ENCODE measurements at places on chromosomes 13 and 19.

- DNase-seq: no peak
These were observed 17.9 kb upstream of the C2CD4C start for GRCh38 chr19:426725-427445.

GRCh38 chr13:42377640-42378382, 105.9 kb downstream of the AKAP11 start:
- no peak for DNase-seq

DNA sequence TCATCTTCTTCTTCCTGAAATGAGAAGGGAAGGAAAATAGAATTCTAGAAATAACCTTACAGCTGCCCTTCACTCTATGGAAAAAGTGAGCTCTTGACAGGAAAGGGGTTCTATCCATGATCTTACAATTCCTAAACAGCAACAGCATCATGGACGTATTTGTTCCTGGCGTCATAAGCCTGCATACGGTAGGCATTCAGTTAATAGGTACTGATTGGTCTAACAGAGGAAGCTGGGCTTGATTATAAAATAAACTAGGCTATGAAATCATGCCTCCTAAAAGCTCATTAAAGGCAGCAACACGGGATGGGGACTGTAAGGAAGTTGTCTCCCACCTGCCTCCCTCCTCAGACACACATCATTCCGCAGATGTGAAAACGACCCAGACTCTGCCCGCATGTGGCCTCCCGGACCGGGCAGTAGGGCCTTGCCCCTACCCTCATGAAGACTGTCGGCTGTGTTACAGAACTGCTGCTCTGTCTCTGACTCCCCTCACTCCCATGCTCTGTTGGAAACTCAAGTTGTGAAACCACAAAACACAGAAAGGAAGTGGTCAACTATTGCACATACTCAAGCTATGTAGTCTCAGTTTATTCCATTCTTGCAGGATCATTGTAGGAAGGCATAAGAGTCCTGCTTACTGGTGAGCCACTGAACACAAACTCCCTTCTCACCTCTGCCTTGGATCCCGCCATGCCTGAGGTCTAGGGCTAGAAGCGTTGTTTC, 129.8 kb downstream of the DLEU7 start:
- no peak for DNase-seq

DNA sequence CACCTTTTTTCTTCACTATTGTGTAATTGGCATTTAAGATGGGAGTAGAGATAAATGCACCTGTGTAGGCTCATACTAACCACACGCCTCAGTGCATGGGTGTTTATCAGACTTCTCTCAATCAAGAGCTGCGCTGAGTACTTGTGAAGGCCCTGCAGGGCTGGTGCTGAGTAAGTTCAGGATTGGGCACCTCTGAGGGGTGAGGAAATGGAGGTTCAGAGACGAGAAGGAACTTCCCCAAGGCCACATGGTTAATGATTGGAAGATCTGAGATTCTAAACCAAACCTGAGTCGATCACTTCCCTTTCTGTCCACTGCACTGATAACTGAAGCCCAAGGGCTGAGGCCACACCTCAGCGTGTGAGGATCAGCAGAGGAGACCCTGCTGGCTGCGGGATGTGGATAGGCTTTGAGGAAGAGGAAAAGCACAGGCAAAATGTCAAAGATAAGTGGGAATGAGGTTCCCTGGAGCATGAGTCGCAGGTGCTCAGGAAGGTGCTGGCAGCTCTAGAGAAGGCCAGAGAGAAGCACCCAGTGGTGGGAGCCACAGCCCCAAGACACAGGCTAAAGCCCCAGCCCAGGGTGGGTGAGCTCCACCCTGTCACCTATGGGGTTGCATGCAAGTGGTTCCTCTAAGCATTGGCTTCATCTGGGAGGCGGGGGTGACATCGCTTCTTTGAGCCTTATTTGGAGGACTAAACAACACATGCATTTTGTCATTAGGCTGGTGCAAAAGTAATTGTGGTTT, 32.3 kb upstream of the GJB6 start:
- DNase-seq: no peak

DNA sequence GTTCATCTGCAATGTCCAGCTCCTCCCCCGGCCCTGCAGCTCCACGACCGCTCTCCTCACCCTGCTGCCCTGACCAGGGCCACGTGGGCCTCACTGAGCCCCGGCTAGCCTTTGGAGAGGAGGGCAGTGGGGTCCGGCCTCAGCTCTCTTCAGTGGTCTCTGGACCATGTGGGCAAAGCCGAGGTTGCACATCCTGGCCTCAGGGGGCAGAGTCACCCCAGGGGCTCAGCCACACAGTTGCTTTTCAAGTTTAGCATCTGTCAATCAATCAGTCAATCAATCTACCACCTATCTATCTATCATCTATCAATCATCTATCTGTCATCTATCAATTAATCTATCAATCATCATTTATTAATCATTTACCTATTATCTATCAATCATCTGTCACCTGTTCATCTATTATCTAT, 3.0 kb upstream of the DIRAS1 start:
- no peak for DNase-seq

DNA sequence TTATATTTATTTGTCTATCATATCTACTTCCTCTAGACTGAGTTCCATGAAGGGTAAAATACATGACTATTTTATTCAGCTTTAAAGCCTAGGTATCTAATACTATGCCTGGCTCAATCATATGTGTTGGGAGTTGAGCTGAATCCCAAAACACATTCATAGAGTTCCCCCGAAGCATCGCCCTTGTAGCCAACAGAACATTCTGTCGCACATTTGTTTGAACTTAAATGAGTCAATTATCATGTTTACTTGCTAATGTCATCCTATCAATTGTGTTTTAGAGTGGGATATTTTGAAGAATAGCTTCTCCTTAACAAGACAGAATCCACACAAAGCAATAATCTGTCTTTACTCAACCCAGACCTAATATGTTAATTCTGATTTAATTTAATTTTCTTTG, 252.4 kb downstream of the HS6ST3 start:
- DNase-seq: no peak

DNA sequence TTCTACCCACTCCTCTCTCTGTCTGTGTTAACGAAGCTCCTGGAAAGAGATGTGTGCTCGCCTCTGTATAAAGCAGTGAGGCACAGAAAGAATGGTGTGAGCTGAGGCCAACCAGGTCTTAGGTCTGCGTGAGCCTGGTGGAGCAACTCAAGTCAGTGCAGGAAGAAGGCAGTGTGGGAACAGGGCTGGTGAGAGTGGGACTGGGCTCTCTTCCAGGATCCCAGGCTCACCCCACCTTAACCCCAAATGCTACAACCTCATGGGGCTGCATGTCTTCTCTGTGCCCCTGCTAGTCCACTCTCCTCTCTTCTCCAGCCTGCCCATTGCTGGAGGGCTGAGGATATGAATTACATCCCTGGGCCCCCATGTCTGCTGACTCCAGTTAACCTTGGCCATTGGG, 127.4 kb downstream of the DCT start:
- DNase-seq: no peak

DNA sequence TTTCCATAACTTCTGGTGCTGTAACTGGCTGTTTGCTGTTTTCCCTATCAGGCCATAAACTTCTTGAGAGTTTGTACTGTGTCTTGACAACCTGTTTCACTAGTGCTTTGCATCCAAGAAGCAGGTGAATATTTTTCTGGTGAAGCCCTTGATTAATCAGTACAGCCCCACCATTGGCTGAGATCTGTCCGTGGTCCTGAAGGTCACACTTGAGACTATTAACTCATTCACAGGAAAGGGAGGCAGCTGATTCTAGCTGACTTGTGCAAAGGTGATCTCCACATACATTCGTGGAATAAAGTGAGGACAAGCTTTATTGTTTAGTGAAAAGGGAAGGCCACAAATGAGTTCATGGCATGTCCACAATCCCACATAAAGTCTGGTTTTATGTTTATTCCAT, 61.4 kb upstream of the ZNF835 start:
- no peak for DNase-seq

DNA sequence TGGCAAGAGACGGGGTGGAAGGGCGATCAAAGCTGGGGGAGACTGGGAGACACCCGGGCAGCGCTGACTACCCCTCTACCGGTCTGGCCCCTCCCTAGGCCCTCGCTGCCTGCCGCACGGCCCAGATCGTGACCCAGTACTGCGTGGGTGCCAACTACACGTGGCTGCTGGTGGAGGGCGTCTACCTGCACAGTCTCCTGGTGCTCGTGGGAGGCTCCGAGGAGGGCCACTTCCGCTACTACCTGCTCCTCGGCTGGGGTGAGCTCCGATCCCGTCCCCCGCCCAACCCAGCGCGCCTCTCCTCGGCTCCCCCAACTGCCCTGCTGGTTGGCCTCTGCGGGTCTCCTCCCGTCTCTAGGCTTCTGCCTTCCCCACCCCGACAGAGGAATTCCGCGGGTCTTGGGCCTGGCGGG, 8.8 kb downstream of the GIPR start:
- DNase-seq: peak; percentile 10

- no peak for DNase-seq
These were observed 26.6 kb upstream of the DGKH start for GRCh38 chr13:42021851-42022250.

GRCh38 chr13:107244241-107244640, 676.3 kb upstream of the ARGLU1 start:
- DNase-seq: no peak

DNA sequence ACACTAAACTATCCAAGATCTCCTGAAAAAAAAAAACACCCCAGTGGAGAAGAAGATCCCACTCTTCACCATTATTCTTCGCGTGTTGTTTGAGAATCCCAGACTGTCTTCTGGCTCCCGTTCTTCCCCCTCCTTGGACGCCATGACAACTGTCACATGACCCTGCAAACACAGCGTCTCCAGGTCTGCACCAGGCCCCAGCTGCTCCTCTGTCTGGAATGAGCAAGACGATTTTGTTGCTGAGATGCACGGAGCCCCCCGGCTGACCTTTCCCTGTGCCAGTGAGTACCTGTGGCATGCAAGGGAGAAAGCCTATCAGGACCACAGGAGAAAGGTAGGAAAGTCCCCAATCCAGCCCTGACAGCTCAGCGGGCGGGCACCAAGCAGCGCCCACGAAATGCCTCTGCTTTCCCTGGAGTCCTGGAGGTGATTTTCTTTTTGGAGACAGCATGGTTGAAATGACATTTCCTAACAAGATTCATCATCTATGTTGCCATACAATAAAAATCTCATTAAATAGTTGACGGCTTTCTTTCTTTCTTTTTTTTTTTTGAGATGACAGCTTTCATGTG, at the start of gene CFAP97D2:
Gene CFAP97D2, plus strand, starts transcription at position 171 of the 572 bp plus-strand sequence. Its CDS starts 74 bp downstream, at position 245.
- DNase-seq: no peak

DNA sequence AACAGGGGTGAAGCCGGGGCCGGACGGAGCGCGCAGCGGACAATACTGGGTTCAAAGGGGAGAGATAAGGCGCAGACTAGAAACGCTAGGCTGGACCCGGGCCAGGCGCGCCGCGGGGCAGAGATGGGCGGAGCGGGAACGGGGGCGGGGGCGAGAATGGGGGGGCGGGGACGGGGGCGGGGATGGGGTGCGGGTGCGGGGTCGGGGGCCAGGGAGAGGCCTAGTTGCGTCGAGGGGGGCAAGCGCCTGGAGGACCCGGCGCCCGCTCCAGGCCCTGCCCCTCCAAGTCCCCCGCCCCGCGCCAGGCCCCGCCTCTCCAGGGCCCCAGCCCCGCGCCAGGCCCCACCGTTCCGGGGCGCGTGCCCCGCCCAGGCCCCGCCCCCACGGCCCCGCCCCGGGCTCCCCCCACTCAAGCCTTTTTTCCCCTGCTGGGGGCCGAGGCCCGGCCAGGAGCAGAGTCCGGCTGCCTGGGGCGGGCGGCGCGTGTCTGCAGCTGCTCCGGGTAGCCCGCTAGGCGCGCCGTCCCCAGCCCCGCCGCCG, at the start of gene CERS4:
Gene CERS4, plus strand, starts transcription at position 449 of the 540 bp plus-strand sequence. CDS start 41,707 bp downstream, outside the sequence.
- DNase-seq: peak; percentile 49

DNA sequence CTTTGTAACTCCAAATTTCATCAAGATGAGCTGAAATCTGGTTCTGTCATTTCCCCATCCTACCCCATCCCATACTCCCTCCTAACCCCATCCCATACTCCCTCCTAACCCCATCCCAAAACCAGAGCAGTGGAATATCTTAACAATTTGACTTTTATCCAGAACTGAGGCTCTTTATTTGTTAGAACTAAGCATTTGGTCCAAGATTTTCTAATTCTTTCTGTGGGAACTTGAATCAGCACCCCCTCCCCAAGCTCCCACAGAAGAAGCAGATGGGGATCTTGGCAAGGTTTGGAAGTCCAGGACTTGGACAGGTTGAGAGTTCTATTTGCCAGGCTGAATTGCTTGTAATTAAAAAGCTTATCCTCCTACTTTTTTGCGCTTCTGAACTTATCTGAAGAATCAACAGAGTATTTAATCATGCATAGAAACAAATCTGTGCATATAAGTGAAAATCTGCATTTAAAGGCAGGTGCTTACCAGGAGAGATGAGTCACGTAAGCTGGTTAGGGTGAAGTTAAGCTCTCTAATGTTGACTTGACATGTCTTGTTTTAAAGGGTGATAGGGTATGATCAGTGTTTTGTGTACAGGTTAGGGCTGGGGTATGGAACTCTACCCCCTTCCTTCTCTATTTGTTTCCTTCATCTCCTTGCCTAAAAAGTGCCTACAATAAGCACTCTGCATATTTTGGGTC, 111.1 kb downstream of the COG6 start:
- no peak for DNase-seq

GRCh38 chr13:60837806-60838205, 440.8 kb downstream of the TDRD3 start:
- no peak for DNase-seq

DNA sequence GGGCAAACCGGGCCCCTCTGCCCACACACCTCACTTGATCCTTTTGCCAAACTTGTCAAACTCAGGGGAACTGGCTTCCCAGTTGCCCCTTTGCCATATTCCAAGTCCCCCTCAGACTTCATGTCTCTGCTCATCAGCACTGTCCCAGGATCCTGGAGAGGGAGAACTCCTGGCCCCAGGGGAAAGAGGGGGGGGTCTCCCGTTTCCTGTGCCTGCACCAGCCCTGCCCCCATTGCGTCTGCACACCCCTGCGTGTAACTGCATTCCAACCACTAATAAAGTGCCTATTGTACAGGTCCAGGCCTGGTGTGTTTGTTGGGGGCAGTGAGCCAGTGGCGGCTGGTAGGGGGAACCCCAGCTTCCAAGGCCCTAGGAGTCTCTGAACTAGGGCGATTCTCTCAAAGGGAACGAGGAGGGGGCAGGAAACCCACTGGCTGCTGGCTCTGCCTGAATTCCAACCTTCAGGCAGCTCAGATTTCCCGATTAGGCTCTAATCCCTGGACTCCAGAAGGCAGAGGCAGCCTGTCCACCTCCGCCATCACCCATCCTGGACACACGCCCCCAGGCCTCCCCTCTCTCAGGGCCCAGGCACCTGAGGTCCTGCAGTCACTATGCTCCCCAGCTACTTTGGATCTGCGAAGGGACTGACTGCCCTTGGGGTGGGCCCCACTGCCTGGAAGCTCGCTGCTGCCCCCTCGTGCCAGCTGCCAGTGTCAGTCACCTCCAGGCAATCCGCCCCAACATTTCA, 9.7 kb upstream of the ILF3 start:
- DNase-seq: peak; percentile 58

- no peak for DNase-seq
These were observed 180.9 kb upstream of the ZNF507 start for GRCh38 chr19:32164384-32164992.
